D341Med (cell line): ENCODE measurements at places on chromosomes 16 and 17.

GRCh38 chr16:89636663-89637062 is 20.8 kb downstream of the CHMP1A start:
- no peak for DNase-seq

DNA sequence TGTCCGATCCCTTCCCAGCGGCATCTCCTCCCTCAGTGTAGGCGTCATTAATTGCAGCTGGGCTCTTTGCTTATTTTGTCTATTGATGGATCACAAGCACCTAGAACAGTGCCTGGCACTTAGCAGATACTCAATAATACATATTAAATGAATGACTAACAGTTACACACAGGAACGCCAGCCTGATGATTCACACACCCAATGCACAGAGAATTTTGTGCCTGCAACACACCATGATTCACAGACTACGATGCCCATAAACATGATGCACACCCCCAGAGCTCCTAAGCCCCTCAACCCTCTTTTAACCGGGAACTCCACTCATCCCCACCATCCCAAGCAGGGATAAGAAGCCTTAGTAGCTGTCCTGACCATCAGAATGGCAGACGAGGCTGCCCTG is 66.6 kb upstream of the TMEM97 start:
- DNase-seq, result no peak

GRCh38 chr16:89363621-89364393 is 126.6 kb downstream of the ANKRD11 start:
- no peak for DNase-seq

- DNase-seq, result no peak
Observed at GRCh38 chr16:73172973-73173709, 125.2 kb upstream of the ZFHX3 start.

DNA sequence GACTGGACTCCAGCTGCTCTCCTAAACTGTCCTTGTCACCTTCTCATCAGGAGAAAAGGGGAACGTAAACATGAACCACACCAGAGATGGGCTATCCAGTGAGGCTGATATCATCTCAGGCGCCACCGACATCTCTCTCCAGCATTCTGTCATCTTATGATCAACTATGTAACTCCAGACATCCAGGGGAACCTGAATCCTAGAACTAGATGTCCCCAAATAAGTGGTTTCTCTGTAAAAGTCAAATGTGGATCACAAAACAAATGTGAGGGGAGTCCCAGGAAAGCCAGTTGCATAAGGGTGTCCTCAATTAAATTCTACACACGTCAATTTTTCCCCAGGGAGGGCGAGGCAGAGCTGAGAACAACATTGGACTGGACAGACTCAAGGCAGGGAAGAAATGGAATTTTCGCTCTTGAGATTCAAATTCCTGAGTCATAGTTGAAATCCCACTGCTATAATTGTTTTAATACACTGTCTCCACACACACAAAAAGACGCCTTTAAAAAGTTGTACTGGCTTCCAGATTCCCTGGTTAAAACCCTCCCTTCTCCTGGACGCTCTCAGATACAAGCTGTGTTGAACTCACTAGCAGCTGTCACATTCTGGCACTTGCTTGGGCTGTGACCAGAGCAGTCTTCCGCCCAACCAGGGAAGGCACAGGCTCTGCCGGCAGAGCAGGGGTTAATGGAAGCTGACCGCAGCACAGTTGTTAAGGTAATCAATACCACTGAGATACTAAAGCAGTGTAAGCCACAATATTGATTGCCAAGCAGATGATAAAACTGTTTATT is 62.6 kb downstream of the ZFHX3 start:
- DNase-seq, result no peak

- no peak for DNase-seq
Observed at GRCh38 chr17:52120465-52120864, 38.0 kb downstream of the CA10 start.

DNA sequence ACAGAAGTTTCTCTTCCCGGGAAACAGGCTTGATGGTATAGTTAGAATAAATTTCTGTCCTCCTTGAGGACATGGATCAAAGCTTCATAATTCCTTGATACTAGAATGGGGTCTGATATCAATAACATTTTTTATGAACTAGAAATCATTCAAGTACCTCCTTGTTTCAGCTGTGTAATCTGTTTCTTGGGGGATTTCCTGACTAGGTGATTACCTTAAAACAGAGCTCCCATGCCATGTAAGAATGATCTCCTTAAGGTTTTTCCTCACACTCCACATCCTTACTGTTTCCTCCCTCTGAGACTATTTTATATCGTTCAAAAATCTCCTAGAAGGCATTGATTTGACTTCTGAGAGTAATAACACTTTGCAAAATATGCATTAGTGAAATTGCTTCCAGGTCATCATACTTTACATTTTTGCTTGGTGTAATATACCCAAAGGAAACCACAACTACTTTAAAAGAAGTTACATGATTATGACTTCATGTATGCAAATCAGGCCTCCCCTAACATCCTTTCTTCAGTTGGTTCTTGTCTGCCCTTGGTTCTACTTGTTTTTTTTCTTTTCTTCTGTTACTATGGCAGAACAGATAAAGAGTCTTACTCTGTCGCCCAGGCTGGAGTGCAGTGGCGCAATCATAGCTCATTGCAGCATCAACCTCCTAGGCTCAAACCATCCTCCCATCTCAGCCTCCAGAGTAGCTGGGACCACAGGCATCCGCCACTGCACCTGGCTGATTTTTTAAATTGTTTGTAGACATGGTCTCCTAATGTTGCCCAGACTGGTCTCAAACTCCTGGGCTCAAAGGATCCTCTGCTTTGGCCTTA is 388.8 kb downstream of the ZFHX3 start:
- DNase-seq, result no peak

GRCh38 chr16:85350973-85351372 is 238.7 kb upstream of the CIBAR2 start:
- DNase-seq, result peak; percentile 87

- DNase-seq, result no peak
Observed at GRCh38 chr16:59108374-59108773, 374.3 kb upstream of the GOT2 start.

DNA sequence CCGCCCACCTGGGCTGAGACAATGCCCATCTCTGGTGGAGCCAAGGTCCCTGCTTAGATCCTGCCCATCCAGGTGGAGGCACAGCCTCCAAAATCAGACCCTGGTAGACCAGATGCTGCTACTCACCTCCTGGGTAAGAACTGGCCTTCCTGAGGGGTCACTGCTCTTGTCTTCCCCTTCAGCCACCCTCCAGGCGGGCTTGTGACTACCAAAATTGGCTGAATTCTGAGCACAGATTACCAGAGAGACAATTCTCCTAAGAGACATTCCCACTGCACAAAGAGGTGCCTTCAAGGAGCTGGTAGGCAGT is 10.9 kb downstream of the MMP2 start:
- no peak for DNase-seq

GRCh38 chr16:88464447-88465318 is 11.6 kb downstream of the ZFPM1 start:
- DNase-seq, result no peak

DNA sequence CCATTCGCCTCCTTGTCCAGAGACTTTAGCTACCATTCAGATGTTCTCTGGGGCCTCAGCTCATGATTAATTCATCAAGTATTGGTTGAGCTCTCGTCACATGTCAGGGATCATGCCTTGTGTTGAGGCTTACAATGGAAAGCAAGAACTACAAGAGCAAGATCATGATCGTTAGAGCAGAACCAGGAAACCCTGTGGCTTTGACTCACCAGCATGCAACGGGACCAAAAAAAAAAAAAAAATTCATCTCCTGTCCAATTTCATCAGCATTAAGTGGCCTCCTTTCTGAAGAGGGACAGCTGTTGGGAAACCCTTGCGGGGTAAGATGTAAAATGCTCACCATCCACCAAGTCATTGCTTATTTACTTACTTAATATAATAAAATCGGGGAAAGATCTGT is 12.1 kb upstream of the USP10 start:
- no peak for DNase-seq

DNA sequence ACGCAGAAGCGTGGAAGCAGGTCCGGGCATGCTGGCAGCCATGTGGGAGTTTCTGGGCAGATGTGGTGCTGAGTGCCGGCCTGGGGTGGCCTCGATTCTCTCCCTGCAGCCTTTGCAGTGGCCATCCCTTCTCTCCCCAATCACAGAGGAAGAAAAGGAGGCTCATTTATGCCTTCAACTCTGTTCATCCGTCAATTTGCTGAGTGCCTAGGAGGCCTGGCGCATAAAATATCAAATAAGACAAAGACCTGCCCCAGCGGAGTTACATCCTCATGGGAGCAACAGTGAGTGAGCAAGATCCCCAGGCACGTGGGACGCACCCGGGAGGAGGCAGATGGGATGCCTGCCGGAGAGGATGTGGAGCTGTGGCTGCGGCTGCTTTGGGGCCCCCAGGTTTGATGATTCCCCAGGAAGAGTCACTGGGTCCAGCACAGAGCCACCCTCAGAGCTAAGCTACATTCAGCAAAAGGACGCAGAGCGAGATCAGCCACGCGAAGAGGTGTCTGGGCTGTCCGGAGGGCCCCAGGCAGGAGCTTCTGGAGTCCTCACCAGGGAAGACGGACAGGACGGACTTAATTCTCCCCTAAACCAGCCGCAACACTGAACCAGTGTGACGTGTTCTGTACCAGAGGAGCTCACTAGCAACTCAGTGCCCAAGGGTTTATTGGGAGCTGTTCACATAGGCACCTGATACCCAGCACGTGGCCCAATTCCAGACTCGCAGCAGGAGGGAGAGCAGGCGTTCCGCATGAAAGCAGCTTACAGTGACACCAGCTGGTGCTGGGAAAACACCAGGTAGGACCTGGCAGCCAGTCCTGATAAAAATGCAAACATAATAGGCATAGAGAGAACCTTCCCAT is 11.3 kb downstream of the CA5A start:
- peak; percentile 81 for DNase-seq

GRCh38 chr16:57482845-57483545 is 3.3 kb downstream of the DOK4 start:
- DNase-seq, result no peak

DNA sequence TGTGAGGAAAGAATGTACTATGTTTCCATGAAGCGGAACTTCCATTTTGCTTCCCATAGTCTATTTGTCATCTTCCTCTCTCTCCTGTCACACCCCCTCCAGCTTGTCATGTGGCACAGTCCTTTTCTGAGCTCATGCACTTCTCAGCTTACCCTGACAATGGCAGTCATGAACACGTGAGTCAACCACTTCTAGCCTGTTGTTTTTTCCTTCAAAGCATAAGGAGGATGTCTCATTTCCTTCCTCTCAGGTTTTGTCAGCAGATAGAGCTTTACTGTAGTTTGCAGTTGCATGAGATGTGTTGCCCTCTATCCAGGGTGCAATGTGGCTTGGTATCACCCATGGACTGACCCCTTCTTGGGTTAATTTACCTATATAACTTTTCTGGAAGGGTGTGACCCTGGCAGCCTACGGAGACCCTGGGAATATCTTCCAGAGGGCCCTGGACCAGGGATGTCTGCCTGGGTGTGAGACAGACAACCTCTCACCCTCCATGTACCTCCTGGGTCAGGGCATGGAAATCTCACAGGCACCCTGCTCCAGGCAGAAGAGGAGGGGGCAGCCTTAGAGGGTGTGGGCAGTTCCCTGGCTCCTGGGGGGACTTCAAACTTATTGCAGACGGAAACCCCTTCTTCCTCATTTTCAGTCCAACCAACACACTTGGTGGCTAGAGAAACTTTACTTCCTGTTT is 4.0 kb upstream of the ZNF267 start:
- no peak for DNase-seq

DNA sequence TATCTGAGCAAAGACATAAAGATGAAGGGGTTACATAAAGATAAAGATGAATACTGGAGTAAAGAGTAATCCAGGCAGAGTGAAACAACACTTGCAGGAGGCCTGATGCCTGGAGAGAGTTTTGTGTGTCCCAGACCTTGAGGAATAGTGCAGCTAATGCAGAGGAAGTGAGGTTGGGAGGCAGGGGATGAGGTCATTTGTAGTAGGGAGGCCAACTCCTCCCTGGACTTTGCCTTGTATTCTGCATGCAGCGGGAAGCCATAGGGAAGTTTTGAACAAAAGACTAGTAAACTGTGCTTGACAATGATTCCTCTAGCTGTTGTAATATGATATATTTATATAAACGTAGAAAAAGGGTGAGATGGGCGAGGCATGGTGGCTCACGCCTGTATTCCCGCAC is 356.6 kb downstream of the KCNJ2 start:
- DNase-seq, result no peak

DNA sequence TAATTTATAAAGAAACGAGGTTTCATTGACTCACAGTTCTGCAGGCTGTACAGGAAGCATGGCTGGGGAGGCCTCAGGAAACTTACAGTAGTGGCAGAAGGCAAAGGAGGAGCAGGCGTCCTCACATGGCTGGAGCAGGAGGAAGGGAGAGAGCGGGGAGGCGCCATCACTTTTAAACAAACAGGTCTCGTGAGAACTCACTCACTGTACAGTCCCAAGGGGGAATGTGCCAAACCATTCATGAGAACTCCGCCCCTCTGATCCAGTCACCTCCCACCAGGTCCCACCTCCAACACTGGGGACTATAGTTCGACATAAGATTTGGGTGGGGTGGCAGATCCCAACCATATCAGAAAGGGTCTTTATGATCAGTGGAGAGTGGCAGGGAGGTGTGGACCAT is 392.4 kb upstream of the TNRC6C start:
- no peak for DNase-seq

DNA sequence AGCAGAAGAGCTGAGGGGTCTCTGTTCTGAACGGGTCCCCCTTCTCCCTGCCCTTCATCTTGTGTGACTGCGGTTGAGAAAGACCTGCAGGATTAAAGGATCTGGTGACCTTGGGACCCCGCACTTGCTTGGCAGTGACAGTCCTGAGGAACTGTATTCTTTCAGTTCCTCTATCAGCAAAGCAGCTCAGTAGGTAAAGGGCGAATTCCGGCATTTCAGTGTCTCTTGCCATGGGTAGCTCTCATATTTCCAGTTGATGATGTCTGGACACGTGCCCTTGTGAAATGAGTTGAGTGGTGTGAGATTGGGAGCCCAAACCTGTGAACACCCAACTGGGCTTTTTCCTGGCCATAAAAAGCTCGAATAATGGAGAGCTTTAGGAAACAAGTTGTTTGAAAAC is 135.7 kb downstream of the PRKCA start:
- DNase-seq, result no peak

DNA sequence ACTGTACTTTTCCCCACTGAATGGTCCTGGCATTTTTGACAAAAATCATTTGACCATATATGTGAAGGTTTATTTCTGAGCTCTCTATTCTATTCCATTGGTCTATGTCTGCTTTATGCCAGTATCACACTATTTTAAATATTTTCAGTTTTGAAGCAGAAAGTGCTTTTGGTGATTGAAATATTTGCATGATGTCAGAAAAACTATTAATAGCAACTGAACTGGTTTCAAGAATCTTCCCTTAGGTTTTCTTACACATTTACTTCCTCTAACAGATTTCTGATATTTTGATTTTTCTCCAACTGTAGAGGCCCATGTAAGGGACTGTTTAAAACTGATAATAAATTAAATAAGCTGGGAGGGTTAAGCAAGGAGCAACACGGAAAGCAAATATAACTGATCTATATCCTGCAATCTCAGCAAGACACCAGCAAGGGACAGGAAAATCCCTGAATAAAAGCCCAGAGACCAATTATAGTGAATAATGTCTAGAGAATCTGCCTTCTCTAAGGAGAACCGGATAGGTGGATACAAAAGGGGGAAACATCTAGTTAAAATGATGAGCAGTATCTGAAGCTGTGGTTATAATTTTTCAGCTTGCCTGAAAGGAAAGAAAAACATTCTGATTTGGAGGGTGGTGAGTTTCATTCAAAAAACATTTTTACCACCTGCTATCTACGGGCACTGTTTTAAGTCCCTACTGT is 80.9 kb upstream of the STAC2 start:
- DNase-seq, result no peak
